ENCODE measurements at places on chromosomes 11 and 22.

- no peaks in the 10 kb centered on the region for H3K36me3 ChIP-seq
- no peak overlapping the region for H3K27ac ChIP-seq
- no peaks in the 10 kb centered on the region for H3K27me3 ChIP-seq
- H3K4me1 ChIP-seq = no peaks in the 10 kb centered on the region
- no peak for DNase-seq
These were observed 25.8 kb downstream of the DDIAS start for GRCh38 chr11:82927264-82927880.

DNA sequence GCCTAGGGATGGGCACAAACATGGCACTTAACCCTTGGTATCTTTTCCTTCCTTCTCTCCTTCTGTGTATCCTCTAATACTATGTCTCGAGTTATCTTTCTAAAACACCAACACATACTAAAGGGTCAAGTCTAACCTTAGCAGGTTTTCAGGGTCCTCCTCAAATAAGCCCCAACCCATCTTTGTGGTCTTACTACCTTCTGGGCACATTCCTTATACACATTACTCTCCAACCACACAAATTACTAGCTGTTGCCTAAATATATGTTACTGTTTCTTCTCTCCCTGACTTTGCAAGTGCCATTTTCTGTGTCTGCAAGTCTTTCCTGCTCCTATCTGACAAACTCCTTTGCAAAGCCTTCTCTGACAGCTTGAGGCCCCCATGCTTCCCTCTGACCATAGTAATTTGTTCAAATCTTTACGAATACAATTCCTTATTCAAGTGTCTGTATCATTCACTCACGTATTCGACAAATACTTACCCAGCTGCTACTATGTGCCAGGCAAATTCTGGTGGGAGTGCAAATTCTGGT, 15.8 kb upstream of the NUP160 start:
- no peaks in the 10 kb centered on the region for H3K36me3 ChIP-seq
- no peaks in the 10 kb centered on the region for H3K27me3 ChIP-seq
- H3K4me3 ChIP-seq = no peak overlapping the region
- peak overlapping the region; percentile 42 for H3K27ac ChIP-seq
- H3K4me1 ChIP-seq = peaks cover 25% of the 10 kb centered on the region
- no peak for DNase-seq

- no peaks in the 10 kb centered on the region for H3K4me1 ChIP-seq
- H3K27ac ChIP-seq = no peak overlapping the region
- no peaks in the 10 kb centered on the region for H3K27me3 ChIP-seq
- no peak for DNase-seq
- H3K36me3 ChIP-seq = no peaks in the 10 kb centered on the region
- no peak overlapping the region for H3K4me3 ChIP-seq
These were observed 26.8 kb upstream of the RAG1 start for GRCh38 chr11:36540998-36541397.

DNA sequence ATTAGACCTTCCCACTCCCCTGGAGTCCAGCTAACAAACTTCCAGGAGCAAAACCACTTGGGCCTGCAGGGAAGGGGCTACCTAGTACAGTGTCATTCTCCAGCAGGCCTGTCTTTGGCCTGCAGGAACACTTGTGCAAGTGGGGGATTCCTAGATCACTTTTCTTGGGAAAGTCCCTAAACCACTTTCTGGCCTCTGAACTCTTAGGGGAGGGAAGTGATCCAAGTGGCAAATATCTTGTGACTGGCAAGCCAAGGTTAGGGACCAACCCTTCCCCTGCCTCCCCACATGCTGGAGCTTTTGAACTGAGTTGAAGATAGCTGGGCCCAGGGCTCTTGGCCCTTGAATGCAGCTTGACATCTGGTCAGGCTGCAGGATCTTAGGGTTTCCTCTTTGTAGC, 17.2 kb downstream of the PPFIBP2 start:
- no peak for DNase-seq
- H3K27ac ChIP-seq = no peak overlapping the region
- peaks cover 4% of the 10 kb centered on the region for H3K4me1 ChIP-seq
- no peaks in the 10 kb centered on the region for H3K36me3 ChIP-seq

DNA sequence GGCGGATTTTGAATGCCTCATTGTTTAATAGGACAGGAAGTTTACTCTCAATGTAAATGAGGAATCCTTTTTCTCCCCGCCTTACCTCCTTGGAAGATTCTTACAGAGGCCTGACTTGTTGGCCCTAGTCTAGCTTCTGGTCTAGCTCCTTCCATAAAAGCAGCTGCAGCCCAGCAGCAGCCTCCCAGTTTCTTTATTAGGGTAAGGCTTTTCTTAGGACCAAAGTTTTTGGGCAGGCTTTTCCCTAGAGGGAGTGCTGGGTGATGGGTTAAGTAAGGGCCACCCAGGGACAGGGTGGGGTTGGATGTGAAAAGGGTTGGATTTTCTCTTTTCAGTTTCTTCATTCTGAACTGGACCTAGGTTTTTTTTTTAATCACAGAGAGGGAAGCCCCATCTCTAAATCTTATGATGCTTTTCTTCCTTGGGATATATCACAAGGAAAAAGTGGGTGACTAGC, 49.7 kb downstream of the LIF start:
- H3K4me1 ChIP-seq = no peaks in the 10 kb centered on the region
- H3K27ac ChIP-seq = peak overlapping the region; percentile 64
- no peak for DNase-seq
- no peaks in the 10 kb centered on the region for H3K36me3 ChIP-seq
- no peak overlapping the region for H3K4me3 ChIP-seq
- H3K27me3 ChIP-seq = no peaks in the 10 kb centered on the region

GRCh38 chr11:66637557-66638176, 836 bp upstream of the RBM4 start:
- H3K27me3 ChIP-seq = no peaks in the 10 kb centered on the region
- peak overlapping the region; percentile 45 for H3K27ac ChIP-seq
- no peaks in the 10 kb centered on the region for H3K36me3 ChIP-seq

DNA sequence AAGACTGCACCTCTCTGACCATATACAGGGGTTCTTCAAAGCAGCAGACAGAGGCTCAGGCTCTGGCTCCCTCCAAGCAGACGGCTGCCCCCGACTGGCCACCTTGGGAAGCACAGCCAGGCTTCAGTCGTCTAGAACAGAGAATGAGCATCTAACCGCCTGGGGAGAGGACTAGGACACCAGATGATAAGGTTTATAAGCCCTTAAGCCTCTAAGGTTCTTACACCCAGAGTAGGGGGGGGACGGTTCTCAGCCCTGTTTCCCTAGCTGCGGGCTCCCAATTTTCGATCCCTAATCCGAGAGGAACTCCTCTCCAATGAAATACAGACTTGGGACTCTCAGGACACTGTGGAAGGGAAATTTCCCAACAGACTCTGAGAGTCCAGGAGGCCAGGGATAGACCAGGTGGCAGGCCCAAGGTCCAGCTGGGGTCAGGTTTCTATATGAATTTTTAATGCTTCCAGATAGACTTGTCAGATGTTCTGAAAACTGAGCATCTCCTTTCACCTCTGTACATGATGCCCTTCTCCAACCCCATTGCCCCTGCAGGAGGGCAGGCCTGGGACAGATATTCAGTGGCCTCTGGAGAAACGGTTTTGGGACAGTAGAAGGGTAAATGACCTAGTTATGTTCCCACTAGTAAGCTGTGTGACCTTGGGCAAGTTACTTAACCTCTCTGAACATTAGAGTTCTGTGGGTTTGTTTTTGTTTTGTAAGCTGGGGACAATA, 20.2 kb downstream of the RTN4RL2 start:
- peaks cover 28% of the 10 kb centered on the region for H3K4me1 ChIP-seq
- H3K27me3 ChIP-seq = peaks cover 73% of the 10 kb centered on the region
- H3K27ac ChIP-seq = no peak overlapping the region
- peak; percentile 53 for DNase-seq
- H3K36me3 ChIP-seq = peaks cover 20% of the 10 kb centered on the region

GRCh38 chr11:4191031-4191571, 96.5 kb downstream of the RRM1 start:
- H3K4me1 ChIP-seq = peaks cover 9% of the 10 kb centered on the region
- no peak for DNase-seq
- H3K4me3 ChIP-seq = no peak overlapping the region
- no peak overlapping the region for H3K27ac ChIP-seq

DNA sequence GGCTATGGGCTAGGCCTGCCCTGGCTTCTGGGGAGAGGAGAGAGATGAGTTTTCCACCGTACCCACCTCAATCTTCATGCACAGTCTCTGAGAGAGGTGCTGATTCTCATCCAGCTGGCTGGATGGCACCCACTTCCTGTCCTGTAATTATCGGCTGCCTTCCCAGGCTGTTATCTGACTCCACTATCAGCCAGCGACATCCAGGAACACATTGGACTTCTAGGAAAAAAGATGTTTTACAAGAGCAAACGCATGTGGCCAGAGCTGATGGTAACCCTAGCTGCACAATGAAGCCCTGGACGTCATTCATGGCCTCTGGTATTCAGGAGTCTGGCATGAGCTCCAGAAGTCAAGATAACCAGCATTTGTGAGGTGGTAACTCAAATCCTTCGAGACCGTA, 137.4 kb downstream of the EHF start:
- H3K27ac ChIP-seq = no peak overlapping the region
- H3K4me3 ChIP-seq = no peak overlapping the region
- H3K4me1 ChIP-seq = no peaks in the 10 kb centered on the region
- no peaks in the 10 kb centered on the region for H3K27me3 ChIP-seq
- H3K36me3 ChIP-seq = no peaks in the 10 kb centered on the region

GRCh38 chr11:34595391-34595790, 25.5 kb upstream of the EHF start:
- H3K36me3 ChIP-seq = no peaks in the 10 kb centered on the region
- no peak overlapping the region for H3K27ac ChIP-seq
- H3K4me1 ChIP-seq = peaks cover 4% of the 10 kb centered on the region
- no peak for DNase-seq
- H3K27me3 ChIP-seq = peaks cover 2% of the 10 kb centered on the region

GRCh38 chr11:33928564-33928963, 36.7 kb upstream of the LMO2 start:
- H3K27ac ChIP-seq = no peak overlapping the region
- no peak for DNase-seq
- no peaks in the 10 kb centered on the region for H3K27me3 ChIP-seq
- no peak overlapping the region for H3K4me3 ChIP-seq

GRCh38 chr11:69841859-69842698, 22.9 kb upstream of the FGF3 start:
- no peaks in the 10 kb centered on the region for H3K4me1 ChIP-seq
- H3K4me3 ChIP-seq = no peak overlapping the region
- H3K27ac ChIP-seq = no peak overlapping the region
- no peaks in the 10 kb centered on the region for H3K36me3 ChIP-seq

DNA sequence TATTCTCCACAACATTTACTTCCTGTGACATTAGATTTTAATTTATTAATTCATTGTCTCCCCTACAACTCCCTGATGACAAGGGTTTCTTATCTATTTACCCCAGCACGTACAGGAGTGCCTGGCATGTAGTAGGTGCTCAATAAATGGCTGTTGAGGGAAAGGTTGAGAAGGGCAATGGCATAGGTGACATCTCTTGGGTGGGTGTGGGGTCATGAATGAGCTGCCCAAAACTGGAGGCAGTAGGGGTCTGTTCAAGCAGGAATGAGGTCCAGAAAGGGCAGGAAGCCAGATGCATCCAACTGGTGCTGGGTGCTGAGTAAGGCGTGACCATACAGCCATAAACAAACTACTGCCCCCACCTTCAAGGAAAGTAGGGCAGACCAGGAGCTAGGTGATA, 2.8 kb downstream of the VWCE start:
- H3K4me1 ChIP-seq = peaks cover 41% of the 10 kb centered on the region
- DNase-seq = no peak
- H3K36me3 ChIP-seq = no peaks in the 10 kb centered on the region

GRCh38 chr11:8373519-8374432, 110.1 kb upstream of the LMO1 start:
- H3K27ac ChIP-seq = no peak overlapping the region
- no peaks in the 10 kb centered on the region for H3K4me1 ChIP-seq

All from tibial nerve (tissue), 4 donors.